Stimulated activated CD4-positive, alpha-beta T cell treated with anti-CD3 and anti-CD28 coated beads, Interleukin-1b, Interleukin-23, amount 100 ng/mL, for 24 hours (primary cell): ENCODE measurements at places on chromosomes 5 and 9.

DNA sequence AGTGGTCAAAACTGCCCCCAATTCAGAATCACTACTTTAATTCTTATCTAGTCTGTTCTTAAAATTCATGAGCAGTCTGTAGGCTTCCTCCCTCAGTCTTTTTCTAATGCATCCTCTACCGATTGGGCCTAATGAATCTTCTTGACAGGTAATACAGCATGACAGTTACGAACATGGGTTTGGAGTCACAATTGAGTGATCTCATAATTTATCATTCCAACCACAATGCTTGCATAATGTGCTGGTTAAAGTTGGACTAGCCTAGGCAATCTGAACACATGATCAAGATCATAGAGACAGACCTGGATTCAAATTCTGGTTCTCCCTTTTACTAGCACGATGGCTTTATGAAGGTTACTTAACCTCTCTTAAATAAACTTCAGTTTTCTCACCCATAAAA is 33.1 kb upstream of the SETD9 start:
- no peak for DNase-seq

- peak; percentile 32 for DNase-seq
Observed at GRCh38 chr5:113378959-113379541, 55.7 kb downstream of the TSSK1B start.

- DNase-seq, result no peak
Observed at GRCh38 chr9:131334629-131335367, 45.3 kb downstream of the PLPP7 start.

DNA sequence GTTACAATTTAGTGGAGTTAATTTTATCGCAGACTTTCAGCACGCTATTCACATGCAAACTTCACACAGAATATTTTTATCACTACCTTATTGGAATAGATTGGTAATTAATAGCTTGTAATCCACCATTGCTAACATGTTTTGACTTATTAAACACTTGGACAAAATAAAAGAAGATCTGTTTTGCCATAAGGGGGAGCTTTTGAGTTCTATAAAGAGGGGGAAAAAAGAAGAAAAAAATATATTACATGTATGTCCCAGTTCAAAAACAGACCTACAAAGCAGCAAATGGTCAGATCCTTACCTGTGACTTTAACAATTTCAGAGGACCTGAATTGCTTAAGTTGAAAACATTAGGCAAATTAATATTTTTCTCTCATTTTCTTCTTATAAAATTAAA is 1.2 kb upstream of the PAPPA start:
- no peak for DNase-seq

- no peak for DNase-seq
Observed at GRCh38 chr5:156469636-156470035, 142.7 kb downstream of the SGCD start.

GRCh38 chr5:32628049-32628844 is 42.9 kb downstream of the SUB1 start:
- DNase-seq, result no peak

DNA sequence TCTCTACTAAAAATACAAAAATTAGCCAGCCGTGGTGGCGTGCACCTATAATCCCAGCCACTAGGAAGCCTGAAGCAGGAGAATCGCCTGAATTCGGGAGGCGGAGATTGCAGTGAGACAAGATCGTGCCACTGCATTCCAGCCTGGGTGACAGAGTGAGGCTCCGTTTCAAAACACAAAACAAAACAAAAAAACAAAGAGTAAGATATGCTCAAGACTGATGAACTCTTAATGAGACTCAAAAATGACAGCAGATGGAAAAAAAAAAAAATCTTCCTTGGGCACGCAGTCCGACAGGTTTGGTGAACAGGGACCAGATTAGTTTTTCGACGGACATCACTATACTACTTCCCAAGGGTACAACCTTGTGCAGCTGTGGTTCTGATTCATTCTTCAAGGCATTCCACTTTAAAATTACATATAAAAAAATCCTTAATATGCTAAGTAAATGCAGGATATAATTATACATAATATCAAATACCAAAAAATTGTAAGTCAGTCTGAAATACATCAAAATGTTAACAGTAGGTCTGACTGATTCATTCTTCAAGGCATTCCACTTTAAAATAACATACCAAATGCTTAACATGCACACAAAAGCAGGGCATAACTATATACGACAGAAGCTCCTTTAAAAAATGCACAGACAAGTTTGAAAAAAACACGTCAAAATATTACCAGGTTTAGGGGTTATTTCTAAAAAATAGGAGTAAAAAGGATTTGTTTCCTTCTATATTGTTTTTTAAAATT is 12.3 kb downstream of the PSIP1 start:
- no peak for DNase-seq
